Hindlimb muscle (tissue), 1 donor: ENCODE measurements at places on chromosomes 11 and 22. TPM values are rescaled to one million over a fixed set of nuclear protein-coding genes. Genes with fewer than 3 reads are reported as not detected.

C11orf16 gene
- 0.25 TPM for polyA plus RNA-seq

CCDC90B gene
- polyA plus RNA-seq, result 74.9 TPM

PAK1 gene
- 98.0 TPM for polyA plus RNA-seq

ARL2 gene
- polyA plus RNA-seq, result 135 TPM

PDE3B gene
- 1.6 TPM for polyA plus RNA-seq

WNT7B gene
- 0.12 TPM for polyA plus RNA-seq

TNNI2 gene
- polyA plus RNA-seq, result 3,747 TPM

TUB gene
- polyA plus RNA-seq, result 9.3 TPM
